ENCODE measurements at places on chromosomes 5 and 9. TPM values are rescaled to one million over a fixed set of nuclear protein-coding genes. Genes with fewer than 3 reads are reported as not detected.
A peak's percentile ranks its signal among the peaks of the same experiment; 100 is the strongest.

- H3K4me1 ChIP-seq, result no peaks in the 10 kb centered on the region
- H3K27ac ChIP-seq, result no peak overlapping the region
- DNase-seq, result no peak
- no peak overlapping the region for H3K4me3 ChIP-seq
- H3K36me3 ChIP-seq, result peaks cover 7% of the 10 kb centered on the region
- H3K27me3 ChIP-seq, result peaks cover 11% of the 10 kb centered on the region
These were observed 38.8 kb downstream of the NTNG2 start for GRCh38 chr9:132200706-132201105.

- peak overlapping the region; percentile 72 for H3K27ac ChIP-seq
- H3K4me1 ChIP-seq, result no peaks in the 10 kb centered on the region
These were observed 193.4 kb downstream of the ARRDC3 start for GRCh38 chr5:91189480-91190313.

- H3K27me3 ChIP-seq, result no peaks in the 10 kb centered on the region
- H3K36me3 ChIP-seq, result no peaks in the 10 kb centered on the region
- no peak overlapping the region for H3K27ac ChIP-seq
- H3K4me3 ChIP-seq, result no peak overlapping the region
These were observed 36.3 kb downstream of the GDA start for GRCh38 chr9:72185561-72185960.

DNA sequence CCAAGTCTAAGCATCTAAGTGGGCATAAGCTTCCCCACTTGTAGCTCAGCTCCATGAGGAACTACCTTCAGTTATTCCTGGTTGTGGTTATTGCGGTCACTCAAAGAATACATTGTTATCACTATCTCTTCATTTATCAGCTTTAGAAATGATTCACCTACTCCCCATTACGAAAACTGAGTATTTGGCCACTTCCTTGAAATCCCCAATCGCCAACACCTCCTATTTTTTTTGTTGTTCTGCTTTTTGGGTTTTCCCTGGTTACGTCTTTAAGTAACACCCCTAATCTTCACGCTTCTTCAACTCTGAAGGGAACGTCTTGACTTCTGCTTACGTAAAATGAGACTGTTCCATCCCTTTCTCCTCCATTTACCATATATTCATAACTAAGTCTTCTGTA, 20.7 kb downstream of the MAPK9 start:
- H3K36me3 ChIP-seq, result peaks cover 35% of the 10 kb centered on the region
- DNase-seq, result no peak
- no peak overlapping the region for H3K4me3 ChIP-seq

DNA sequence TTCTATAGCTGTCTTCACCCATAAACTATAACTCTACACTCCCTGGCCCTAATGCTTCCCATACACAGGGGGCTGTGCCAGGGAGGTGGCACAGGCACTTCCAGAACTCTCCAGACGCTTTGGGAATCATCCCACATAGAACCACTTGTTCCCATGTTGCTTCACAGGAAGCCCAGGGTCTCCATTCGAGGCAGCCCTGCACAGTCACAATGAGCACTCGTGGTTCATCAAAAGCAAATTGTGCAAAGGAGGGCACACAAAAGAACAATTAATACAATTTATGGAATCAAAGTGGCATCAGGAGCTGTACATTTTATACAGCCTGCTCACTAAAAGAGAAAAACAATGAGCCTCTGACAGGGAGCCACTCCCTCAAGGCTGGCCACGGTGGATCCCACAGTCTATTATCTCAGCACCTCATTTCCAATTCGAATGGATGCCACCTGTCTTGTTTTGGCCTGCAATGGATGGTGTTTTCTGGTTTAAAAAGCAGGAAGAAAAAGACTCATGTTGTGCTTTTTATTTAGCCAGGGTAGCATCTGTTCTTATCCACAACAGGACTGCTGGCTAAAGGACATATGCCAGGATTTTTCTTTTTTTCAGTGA, 354.8 kb downstream of the ENC1 start:
- no peaks in the 10 kb centered on the region for H3K4me1 ChIP-seq
- H3K4me3 ChIP-seq, result no peak overlapping the region
- H3K27me3 ChIP-seq, result no peaks in the 10 kb centered on the region
- DNase-seq, result no peak
- H3K27ac ChIP-seq, result no peak overlapping the region

GRCh38 chr5:179963375-179963774, 55.7 kb upstream of the TBC1D9B start:
- H3K4me3 ChIP-seq, result no peak overlapping the region
- DNase-seq, result no peak
- peaks cover 6% of the 10 kb centered on the region for H3K36me3 ChIP-seq

DNA sequence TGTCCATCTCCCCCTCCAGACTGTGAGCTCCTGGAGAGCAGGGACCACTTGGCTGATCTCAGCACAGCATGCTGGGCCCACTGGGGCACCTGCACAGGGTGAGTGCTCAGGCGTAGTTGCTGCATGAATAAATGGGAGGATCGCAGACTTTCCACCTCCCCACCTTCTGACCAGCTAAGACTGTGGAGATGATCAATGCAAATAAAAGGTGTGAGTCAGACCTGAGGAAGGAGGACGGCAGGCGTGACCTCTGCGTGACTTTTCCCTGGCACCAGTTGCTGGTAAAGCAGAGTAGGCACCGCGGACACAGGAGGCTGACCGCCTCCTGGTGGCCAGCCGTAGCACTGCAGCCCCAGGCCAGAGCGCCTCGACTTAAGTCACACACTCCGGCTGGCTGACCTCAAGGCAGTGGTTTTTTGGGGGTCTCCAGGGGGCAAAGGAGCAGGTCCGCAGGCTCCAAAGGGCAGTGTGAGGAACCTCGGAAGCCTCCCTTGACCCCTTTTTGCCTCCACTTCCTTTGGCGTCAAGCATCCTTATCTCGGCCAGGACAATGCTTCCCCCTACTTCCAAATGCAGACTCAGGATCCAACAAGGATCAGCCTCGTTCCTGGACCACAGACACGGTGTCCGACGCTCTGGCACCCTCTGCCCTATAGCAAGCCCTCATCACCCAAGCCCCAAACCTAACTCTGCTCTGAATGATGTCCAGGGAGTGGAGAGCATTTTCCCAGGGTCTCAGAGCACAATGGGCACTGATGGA, 12.7 kb upstream of the TDRD7 start:
- no peaks in the 10 kb centered on the region for H3K4me1 ChIP-seq
- H3K36me3 ChIP-seq, result no peaks in the 10 kb centered on the region
- peak; percentile 92 for DNase-seq

FANCC gene
- total RNA-seq, result 7.6 TPM

GRCh38 chr9:70136632-70137031, 93.0 kb downstream of the MAMDC2 start:
- no peak overlapping the region for H3K27ac ChIP-seq
- no peak overlapping the region for H3K4me3 ChIP-seq
- no peaks in the 10 kb centered on the region for H3K36me3 ChIP-seq

GRCh38 chr9:16720386-16720785, 150.1 kb downstream of the BNC2 start:
- H3K27ac ChIP-seq, result no peak overlapping the region
- H3K27me3 ChIP-seq, result no peaks in the 10 kb centered on the region
- DNase-seq, result no peak
- no peak overlapping the region for H3K4me3 ChIP-seq

SOHLH1 gene
- total RNA-seq, result not detected

GRCh38 chr9:72579880-72580550, 58.6 kb downstream of the TMC1 start:
- H3K4me3 ChIP-seq, result no peak overlapping the region
- no peaks in the 10 kb centered on the region for H3K4me1 ChIP-seq
- H3K27ac ChIP-seq, result no peak overlapping the region
- H3K36me3 ChIP-seq, result no peaks in the 10 kb centered on the region

- DNase-seq, result no peak
- no peaks in the 10 kb centered on the region for H3K27me3 ChIP-seq
- H3K4me3 ChIP-seq, result no peak overlapping the region
These were observed 49.6 kb downstream of the ANKRD55 start for GRCh38 chr5:56183506-56183905.

DNA sequence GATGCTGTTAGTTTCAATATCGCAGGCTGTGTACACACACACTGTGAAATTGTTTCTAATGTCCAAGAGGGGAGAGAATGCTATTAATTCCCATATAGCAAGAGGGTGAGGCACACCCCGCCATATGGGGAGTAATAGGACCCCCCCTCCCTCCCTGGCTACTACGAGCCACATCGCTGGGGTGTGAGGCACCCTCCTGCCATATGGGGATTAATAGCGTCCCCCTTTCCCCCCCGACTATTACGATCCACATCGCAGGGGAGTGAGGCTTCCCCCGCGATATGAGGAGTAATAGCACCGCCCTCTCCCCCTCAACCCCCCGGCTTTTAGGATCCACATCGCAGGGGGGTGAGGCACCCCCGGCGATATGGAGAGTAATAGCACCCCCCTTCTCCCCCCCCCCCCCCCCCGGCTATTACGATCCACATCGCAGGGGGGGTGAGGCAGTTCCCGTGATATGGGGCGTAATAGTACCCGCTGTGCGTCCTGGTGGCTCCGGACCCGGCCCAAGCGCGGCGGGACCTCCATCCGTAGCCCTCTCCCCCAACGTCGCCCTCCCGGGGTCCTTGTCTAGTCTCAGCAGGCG, 494 bp upstream of the STK32A start:
- peaks cover 12% of the 10 kb centered on the region for H3K4me1 ChIP-seq
- DNase-seq, result no peak
- H3K27ac ChIP-seq, result no peak overlapping the region
- H3K4me3 ChIP-seq, result peak overlapping the region; percentile 44
- H3K36me3 ChIP-seq, result no peaks in the 10 kb centered on the region
- peaks cover 34% of the 10 kb centered on the region for H3K27me3 ChIP-seq

DNA sequence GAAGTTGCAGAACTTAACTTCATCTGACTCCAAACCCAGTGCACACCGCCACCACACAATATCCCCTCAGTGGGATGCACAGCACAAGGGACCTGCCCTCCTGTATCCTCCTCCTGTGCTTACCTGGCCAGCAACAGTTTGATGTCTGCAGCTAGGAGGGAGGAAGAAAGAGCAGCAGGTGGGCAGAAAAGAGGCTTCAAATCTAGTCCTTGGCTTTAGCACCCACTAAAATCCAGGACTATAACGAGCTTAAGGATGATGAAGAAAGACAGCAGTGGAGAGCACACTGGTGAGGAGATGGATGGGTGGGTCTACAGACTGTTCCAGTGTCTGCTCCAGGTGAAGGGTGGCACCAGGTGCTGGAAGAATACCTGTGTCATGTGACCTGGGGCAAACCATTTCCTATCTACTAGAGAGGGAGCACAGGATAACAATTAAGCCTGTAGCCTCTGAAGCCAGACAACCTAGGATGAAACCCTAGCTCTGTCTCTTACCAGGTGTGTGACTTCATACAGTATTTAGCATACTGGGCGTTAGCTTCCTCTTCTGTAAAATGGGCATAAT, 100.0 kb downstream of the SH3TC2 start:
- no peaks in the 10 kb centered on the region for H3K27me3 ChIP-seq
- no peaks in the 10 kb centered on the region for H3K4me1 ChIP-seq
- no peaks in the 10 kb centered on the region for H3K36me3 ChIP-seq
- H3K4me3 ChIP-seq, result no peak overlapping the region
- no peak for DNase-seq

GRCh38 chr9:116646661-116647514, 40.2 kb upstream of the TRIM32 start:
- H3K27me3 ChIP-seq, result no peaks in the 10 kb centered on the region
- no peaks in the 10 kb centered on the region for H3K4me1 ChIP-seq
- no peak overlapping the region for H3K27ac ChIP-seq
- no peak overlapping the region for H3K4me3 ChIP-seq

DNA sequence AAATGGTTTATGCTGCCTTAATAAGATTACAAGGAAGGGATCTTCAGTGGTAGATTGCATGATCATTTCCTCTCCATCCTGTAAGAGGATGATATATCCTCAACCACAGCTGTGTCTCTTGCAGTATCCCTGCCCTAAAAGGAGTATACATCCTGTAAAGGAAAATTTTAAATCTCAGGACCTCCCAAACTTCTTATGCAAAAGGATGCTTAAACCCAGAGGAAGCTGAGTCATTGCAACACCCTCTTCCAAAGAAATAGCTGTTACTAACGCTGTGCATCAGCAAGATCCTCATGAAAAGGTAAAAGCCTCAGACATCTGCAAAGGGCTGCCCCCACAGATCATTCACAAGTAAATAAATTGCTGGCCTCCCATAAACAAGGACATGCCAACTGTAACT, 599.0 kb downstream of the PRELID2 start:
- H3K36me3 ChIP-seq, result no peaks in the 10 kb centered on the region
- H3K4me1 ChIP-seq, result no peaks in the 10 kb centered on the region

GRCh38 chr5:159788835-159789331, 127.4 kb upstream of the ADRA1B start:
- H3K4me1 ChIP-seq, result no peaks in the 10 kb centered on the region
- peak overlapping the region; percentile 42 for H3K27ac ChIP-seq
- no peak overlapping the region for H3K4me3 ChIP-seq
- DNase-seq, result no peak

TESK1 gene
- 31.1 TPM for total RNA-seq

DNA sequence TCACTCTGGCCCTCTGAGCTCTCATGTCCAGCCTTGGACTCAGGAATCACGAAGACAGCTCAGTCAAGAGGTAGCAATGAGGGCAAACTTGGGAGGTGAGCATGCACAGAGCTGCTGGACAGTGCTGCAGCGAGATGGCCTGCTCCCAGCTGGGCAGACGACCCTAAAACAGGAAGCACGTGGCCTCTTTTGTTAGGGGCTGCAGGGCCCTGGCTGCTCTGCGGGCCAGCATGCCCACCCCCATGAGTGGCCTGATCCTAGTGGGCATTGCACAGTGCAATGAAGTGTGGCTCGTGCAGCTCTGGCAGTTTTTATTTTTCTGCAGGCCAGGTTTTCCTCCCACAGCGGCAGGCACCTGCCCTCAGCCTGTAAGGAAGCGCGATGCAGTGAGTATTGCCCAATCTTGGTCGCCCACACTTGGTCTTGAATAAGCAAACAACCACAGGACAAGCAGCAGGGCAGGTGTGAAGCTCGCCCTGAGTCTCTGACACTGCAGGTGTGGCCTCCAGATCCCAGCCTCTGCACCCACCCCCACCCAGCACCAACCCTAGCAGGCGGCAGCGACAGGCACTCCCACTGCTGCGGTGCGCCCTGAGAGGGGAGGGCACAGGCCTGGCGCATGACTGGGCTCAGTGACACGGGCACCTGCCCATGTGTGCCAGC, 60.8 kb downstream of the SEMA4D start:
- H3K27ac ChIP-seq, result peak overlapping the region; percentile 74
- H3K4me3 ChIP-seq, result no peak overlapping the region
- peaks cover 88% of the 10 kb centered on the region for H3K4me1 ChIP-seq
- H3K36me3 ChIP-seq, result peaks cover 22% of the 10 kb centered on the region
- H3K27me3 ChIP-seq, result no peaks in the 10 kb centered on the region

WDR31 gene
- 0.67 TPM for total RNA-seq

GRCh38 chr5:89498699-89499098, 615.7 kb upstream of the MEF2C start:
- no peak overlapping the region for H3K4me3 ChIP-seq
- no peaks in the 10 kb centered on the region for H3K4me1 ChIP-seq
- no peak for DNase-seq
- H3K27ac ChIP-seq, result no peak overlapping the region

MCTP1 gene
- 34.2 TPM for total RNA-seq

ZFR gene
- 48.0 TPM for total RNA-seq

NR6A1 gene
- total RNA-seq, result 3.7 TPM

Data from spleen (tissue), 13 donors.